ENCODE measurements at places on chromosomes 1 and 21. TPM values are rescaled to one million over a fixed set of nuclear protein-coding genes. Genes with fewer than 3 reads are reported as not detected.

DNA sequence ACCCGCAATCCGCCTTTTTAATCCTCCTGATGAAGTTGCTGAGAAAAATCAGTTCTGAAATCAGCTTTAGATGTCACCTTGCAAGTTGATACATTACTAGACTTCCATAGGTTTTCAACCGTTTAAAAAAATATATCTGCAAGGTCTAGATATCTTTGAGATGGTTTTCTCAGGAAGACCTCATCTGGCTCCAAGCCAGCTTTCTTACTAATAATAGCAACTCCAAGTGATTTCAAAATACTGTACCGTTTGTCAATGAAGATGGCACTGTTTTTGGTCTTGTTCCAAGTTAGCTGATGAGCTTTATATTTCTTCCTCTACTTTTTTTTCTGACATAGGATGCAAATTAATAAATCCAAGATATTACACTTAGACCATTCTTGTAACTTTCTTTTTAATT lies 40.3 kb downstream of the LRRC8C start:
- H3K27me3 ChIP-seq, result no peaks in the 10 kb centered on the region
- no peak overlapping the region for H3K4me3 ChIP-seq
- DNase-seq, result no peak
- no peak overlapping the region for H3K27ac ChIP-seq
- H3K36me3 ChIP-seq, result no peaks in the 10 kb centered on the region

GRCh38 chr1:108897865-108898720 lies 21.3 kb downstream of the GPSM2 start:
- no peaks in the 10 kb centered on the region for H3K4me1 ChIP-seq
- H3K27ac ChIP-seq, result no peak overlapping the region
- no peak overlapping the region for H3K4me3 ChIP-seq

GRCh38 chr1:27307874-27308598 lies 13.9 kb upstream of the TMEM222 start:
- no peak for DNase-seq
- H3K27ac ChIP-seq, result no peak overlapping the region
- no peaks in the 10 kb centered on the region for H3K4me1 ChIP-seq

REN gene
- total RNA-seq, result not detected

GRCh38 chr1:203567596-203567995 lies 59.0 kb upstream of the ATP2B4 start:
- H3K4me1 ChIP-seq, result no peaks in the 10 kb centered on the region
- H3K27ac ChIP-seq, result no peak overlapping the region
- H3K27me3 ChIP-seq, result no peaks in the 10 kb centered on the region
- no peak for DNase-seq

DNA sequence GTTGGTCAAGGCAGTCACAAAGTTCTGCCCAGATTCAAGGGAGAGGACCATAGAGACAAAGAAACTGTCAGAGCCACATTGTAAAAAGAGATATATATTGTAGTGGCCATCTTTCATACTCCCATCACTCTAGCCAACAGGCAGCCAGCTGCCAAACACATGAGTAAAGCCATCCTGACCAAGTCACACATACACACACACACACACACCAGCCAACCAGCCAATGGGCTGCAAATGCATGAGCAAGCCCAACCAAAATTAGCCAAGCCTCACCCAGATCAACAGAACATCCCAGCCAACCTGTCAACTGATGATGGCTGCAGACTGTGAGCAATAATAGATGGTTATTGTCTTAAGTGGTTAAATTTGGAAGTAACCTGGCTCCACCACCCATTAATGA lies 120.7 kb downstream of the SEC16B start:
- no peaks in the 10 kb centered on the region for H3K27me3 ChIP-seq
- H3K27ac ChIP-seq, result no peak overlapping the region
- no peak overlapping the region for H3K4me3 ChIP-seq
- no peaks in the 10 kb centered on the region for H3K36me3 ChIP-seq

DNA sequence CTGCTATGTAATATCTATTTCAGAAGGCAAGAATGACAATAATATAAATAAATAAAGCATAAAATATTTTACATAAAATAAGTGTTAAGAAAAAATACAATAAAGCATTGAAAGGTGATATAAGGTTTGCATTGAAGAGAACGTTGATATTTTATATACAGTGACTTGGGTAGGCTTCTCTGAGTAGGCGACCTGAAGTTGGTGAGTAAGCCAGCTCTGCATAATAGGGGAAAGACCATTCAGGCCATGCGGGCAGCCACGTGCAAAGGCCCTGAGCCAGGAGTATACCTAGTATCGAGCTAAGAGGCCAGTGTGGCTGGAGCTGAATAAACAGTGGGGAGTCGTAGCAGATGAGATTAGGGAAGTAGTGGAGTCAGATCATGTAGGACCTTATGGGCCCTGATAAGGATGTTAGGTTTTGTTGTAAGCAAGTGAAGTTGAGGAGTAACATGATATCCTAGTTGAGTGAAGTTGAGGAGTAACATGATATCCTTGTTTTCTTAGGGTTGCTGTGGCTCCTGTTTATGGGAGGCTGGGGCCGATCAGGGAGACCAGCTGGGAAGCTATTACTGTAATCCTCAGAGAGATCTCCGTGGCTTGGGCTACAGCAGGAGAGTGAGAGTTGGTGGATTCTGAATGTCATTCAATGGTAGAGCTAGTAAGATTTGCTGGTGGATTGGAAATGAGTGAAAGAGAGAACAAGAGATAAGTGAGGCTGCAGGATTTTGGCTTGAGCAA lies 22.0 kb downstream of the KCNK1 start:
- H3K4me1 ChIP-seq, result no peaks in the 10 kb centered on the region
- no peak overlapping the region for H3K27ac ChIP-seq
- no peak for DNase-seq
- no peaks in the 10 kb centered on the region for H3K27me3 ChIP-seq
- H3K4me3 ChIP-seq, result no peak overlapping the region
- no peaks in the 10 kb centered on the region for H3K36me3 ChIP-seq

DNA sequence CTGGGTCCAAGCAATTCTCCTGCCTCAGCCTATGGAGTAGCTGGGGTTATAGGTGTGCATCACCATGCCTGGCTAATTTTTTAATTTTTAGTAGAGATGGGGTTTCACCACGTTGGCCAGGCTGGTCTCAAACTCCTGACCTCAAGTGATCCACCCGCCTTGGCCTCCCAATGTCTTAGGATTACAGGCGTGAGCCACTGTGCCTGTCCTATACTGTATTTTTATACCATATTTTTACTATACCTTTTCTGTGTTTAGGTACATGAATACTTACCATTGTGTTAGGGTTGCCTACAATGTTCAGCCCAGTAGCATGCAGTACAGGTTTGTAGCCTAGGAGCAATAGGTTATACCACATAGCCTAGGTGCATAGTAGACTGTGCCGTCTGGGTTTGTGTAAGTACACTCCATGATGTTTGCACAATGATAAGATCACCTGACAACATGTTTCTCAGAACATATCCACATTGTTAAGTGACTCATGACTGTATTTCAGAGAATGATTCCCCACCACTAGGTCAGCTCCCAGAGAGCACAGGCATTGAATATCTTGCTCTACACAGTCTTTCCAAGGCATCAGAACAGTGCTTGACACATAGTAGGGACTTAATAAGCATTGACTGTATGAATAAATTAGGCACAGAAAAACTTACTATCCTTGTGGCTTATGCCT lies 6.0 kb upstream of the CITED4 start:
- no peak overlapping the region for H3K4me3 ChIP-seq
- no peak overlapping the region for H3K27ac ChIP-seq
- DNase-seq, result no peak
- H3K4me1 ChIP-seq, result no peaks in the 10 kb centered on the region
- no peaks in the 10 kb centered on the region for H3K27me3 ChIP-seq

GRCh38 chr1:228982637-228983036 lies 247.4 kb downstream of the RHOU start:
- H3K27me3 ChIP-seq, result no peaks in the 10 kb centered on the region
- DNase-seq, result no peak
- peaks cover 4% of the 10 kb centered on the region for H3K4me1 ChIP-seq
- no peak overlapping the region for H3K4me3 ChIP-seq
- no peaks in the 10 kb centered on the region for H3K36me3 ChIP-seq
- no peak overlapping the region for H3K27ac ChIP-seq

GRCh38 chr1:90778486-90778885 lies 61.4 kb upstream of the BARHL2 start:
- no peak overlapping the region for H3K27ac ChIP-seq
- H3K27me3 ChIP-seq, result no peaks in the 10 kb centered on the region
- H3K4me3 ChIP-seq, result no peak overlapping the region
- H3K4me1 ChIP-seq, result no peaks in the 10 kb centered on the region
- no peaks in the 10 kb centered on the region for H3K36me3 ChIP-seq

GRCh38 chr1:35851132-35851869 lies 31.7 kb upstream of the AGO1 start:
- H3K4me1 ChIP-seq, result no peaks in the 10 kb centered on the region
- no peak for DNase-seq
- no peaks in the 10 kb centered on the region for H3K27me3 ChIP-seq
- no peak overlapping the region for H3K4me3 ChIP-seq
- no peak overlapping the region for H3K27ac ChIP-seq

GRCh38 chr1:210758761-210759160 lies 375.2 kb downstream of the KCNH1 start:
- no peak overlapping the region for H3K4me3 ChIP-seq
- no peaks in the 10 kb centered on the region for H3K27me3 ChIP-seq
- H3K4me1 ChIP-seq, result no peaks in the 10 kb centered on the region
- no peaks in the 10 kb centered on the region for H3K36me3 ChIP-seq
- no peak overlapping the region for H3K27ac ChIP-seq

KDM5B gene
- 42.5 TPM for total RNA-seq

DNA sequence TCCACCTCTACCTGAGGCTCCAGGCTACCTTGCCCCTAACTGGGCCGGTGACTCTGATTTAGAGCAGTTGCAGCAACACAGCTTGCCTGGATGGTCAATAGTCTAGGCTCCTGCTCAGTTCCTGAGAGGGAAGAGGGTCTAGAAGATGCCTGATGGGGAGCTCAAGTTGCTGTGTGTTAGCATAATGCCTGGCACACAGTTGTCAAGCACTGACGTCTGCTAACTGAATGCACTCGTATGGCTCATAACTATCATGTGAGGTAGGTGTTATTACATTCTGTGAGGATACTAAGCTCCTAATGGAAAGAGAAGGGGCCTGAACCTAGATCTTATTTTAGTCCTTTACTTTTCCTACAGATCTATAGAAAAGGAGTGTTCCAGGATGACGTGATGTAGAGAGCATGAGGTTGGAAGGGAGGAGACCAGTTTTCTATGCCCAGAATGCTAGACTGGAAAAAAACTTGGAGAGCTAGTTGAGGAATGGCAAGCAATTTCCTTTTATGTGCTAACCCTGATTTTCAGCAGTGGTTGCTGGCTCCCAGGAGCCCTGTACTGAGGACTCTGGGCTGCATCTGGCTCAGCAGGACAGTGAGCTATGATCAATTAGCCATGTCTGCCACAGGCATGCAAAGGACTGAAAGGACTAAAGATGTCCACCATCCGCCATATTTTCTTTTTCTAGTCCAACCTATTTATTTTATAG lies 30.0 kb downstream of the FAM78B start:
- H3K36me3 ChIP-seq, result peaks cover 17% of the 10 kb centered on the region
- H3K4me3 ChIP-seq, result no peak overlapping the region
- H3K27ac ChIP-seq, result no peak overlapping the region
- DNase-seq, result no peak

DNA sequence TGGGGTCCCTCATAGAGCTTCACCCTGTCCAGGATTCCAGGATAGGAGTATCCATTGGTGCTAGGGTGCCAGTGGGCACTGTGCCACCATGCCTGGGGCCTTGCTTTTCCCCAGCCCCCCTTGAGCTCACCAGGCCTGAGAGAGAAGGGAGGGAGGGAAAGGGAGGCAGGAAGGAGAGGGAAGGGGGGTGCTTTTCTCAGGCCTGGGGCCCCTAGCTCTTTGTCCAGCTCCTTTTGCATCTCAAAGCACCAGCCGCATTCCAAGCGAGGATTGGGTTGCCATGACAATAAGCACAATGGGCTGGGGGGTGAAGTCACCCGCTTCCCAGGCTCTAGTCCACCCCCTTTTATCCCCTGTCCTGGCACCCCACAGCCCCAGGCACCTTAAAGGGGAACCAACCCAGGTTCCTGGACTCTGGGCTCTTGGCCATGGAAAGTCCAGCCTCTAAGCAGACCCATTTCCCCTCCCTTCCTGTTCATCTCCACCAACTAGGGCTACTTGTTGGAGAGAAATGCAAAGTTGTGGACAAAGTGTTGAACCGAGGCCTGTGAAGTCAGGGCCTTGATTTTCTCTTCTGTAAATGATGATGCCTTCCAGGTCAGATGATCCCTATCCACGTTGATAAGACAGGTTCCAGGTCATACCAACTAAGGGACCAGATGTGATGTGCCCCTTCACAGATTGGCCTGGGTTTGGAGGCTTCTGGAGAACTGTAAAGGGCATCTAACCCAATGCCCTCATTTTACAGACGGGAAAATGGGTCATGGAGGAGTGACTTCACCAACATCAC lies 11.4 kb downstream of the THBS3 start:
- peak overlapping the region; percentile 55 for H3K4me3 ChIP-seq
- no peaks in the 10 kb centered on the region for H3K27me3 ChIP-seq
- H3K27ac ChIP-seq, result peak overlapping the region; percentile 86
- no peaks in the 10 kb centered on the region for H3K36me3 ChIP-seq

PPP1R15B gene
- total RNA-seq, result 59.9 TPM

Data from tibial nerve (tissue), 4 donors.